ENCODE measurements at places on chromosomes 1 and 21. TPM values are rescaled to one million over a fixed set of nuclear protein-coding genes. Genes with fewer than 3 reads are reported as not detected.

GRCh38 chr1:57887964-57888491 is 464.2 kb upstream of the DAB1 start:
- DNase-seq: no peak

DNA sequence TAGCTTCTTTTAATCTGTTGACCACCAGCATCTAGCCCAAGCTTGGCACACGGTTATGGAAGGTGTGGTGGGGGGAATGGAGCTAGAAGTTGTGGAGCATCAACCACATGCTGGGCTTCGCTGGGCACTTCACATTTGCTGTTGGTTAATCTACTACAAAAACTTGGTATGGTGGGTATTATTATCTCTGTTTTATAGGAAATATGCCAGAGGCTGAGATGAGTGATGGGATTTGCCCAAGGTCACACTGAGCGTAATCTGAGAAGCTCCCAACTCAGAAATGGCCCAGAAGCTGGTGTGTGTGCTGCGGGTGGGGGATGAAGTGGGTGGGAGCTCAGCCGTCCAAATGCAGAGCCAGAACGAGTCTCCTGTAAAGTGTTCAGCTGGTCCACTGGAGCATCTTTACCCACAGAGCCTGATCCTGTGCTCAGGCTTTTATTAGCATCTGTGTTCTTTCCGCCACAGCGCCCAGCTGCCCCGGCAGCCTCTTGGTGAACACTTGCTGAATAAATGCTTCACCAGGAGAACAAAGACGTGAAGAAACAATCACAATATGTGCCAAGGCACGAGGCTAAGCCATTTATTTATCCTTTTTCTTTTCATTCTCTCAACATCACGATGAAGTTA is 98.6 kb upstream of the JUN start:
- DNase-seq: no peak

GRCh38 chr1:33993301-33993700 is 129.4 kb downstream of the HMGB4 start:
- DNase-seq: no peak

LY9 gene
- 63.6 TPM for total RNA-seq

GRCh38 chr1:25875856-25876692 is 566 bp upstream of the PAQR7 start:
- no peak for DNase-seq

NES gene
- total RNA-seq: not detected

DNA sequence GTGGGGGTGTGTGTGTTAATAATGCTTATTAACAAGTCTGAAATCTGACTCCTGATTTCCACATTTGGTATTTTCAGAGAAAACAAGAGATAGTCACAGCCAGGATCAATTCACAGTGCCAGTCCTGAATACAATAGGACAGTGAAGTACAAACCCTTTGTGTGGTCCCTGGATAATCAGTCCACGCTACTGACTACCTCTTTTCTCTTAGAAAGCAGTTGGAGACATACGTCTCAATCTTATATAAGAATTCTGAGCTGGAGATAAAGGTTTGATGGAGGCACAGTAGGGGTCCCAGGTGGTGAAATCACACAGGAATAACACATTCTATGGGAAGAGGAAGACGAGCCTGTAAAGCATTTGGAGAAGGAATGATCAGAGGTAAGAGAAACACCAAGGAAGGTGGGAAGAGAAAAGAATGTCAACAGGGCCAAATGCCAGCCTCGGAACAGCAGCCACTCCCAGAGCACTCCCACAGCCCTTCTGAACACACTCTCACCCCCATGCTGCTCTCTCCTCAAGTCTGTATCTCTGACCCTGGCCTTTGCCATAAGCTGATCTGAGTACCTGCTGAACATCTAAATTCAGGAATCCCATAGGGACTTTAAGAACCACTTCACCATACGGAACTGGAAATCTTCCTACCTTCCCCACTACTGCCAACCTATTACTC is 48.6 kb downstream of the TRAF5 start:
- DNase-seq: no peak

DNA sequence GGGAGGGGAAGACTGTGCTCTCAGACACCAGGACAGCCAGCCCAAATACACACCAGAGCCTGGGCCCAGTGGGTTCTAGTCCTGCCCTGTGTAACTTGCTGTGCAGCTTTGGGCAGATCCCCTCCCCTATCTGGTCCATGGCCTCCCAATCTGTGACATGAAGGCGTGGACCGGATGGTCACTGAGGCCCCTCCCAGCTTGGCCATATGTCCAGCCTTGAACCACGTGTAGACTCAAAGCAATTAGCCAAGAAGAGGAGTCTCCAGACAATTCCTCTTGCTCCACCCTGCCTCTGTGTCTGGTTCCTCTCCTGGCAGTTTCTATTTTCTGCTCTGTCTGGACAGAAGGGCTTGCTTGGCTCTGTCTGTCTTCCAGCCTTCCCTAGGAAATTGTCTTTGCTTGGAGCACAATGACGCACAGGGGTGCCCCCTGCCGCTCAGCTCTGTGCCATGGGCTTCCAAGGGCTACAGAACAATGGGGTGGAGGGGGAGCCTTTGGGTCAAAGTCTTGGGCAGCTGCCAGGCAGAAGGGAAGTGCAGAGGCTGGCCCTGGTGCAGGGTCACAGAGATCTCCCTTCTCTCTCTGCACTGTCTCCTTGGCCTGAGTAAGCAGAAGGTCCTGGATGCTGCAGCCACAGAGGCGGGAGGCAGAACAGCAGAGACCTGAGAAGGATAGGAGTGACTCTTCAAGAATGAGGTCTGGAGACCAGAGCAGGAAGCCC is 66.1 kb downstream of the TENT5C start:
- no peak for DNase-seq

- no peak for DNase-seq
Observed at GRCh38 chr1:205963352-205964155, 20.3 kb upstream of the SLC26A9 start.
